ENCODE measurements at places on chromosomes 7 and 10.

DNA sequence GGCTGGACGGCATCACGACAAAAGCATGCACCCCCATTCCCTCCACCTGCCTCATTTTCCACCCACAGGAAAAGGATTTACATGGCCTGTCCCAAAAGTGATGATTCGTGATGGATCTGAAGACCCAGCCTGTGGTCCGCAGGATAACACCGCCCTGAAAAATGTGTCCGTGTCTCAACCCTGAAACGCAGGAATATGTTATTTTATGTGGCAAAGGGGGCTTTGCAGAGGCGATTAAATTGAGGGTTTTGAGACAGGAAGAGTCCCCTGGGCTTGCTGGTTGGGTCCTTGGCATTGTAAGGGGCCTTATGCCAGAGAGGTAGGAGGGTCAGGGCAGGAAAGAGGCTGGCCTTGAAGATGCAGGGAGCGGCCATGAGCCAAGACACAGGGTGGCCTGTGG, 80.2 kb upstream of the PPP2R2D start:
- DNase-seq, result no peak

GRCh38 chr7:75881436-75882095, 2.7 kb downstream of the RHBDD2 start:
- DNase-seq, result no peak

DNA sequence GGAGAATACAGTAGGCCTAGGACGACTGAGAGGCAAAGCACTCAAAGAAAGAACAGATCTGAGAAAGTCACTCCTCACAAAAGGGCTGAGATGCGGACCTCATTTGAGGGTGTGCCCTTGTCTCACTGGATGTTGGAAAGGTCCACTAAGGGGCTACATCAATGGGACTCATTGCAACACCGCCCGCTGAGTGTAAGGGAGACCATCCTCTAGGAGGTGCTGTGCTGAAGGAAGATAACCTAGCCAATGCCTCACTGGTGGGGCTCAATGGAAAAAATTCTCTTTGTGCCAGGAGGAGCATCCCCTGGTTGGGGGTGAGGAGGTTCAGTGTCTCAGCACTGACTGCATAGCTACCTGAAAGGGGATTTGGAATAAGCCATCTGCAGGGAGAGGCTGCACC, 758.7 kb upstream of the CELF2 start:
- DNase-seq, result no peak

- DNase-seq, result no peak
Measured at GRCh38 chr7:137674048-137674447, 172.7 kb downstream of the DGKI start.

- no peak for DNase-seq
Measured at GRCh38 chr10:104232613-104233102, 494 bp upstream of the CFAP43 start.

DNA sequence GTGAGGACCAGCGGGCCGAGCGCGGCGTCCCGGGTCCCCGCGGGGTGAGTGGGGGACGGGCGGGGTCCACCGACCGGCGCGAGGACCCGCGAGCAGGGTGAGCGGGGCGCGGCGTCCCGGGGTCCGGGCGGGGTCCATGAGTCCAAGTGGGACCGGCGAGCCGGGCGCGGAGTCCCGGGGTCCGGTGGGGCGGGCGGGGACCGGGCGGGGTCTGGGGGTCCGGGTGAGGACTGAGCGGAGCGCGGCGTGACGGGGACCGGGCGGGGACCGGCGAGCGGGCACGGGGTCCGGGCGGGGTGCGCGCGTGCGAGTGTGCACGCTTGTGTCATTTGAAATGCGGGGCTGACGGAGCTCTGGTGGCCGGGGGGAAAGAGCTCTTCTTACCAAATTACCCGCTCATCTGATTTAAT, 765 bp downstream of the CELF2 start:
- DNase-seq, result no peak

DNA sequence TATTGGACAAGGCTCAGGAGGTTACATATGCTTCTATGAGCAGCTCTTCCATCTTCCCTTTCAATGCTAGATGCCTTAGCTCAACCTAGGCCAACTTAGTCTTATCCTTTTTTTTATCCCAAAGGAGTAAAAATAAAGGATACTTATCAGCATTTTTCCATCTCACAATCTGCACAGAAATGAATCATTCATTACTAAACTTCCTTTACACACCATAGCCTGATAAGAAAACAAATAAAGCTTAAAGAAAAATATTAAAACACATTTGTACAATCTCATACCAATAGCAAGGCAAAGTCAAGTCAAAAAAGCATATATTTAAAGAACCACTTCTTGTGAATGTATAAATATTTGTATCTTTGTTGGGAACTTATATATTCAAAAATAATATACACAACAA, 407.4 kb downstream of the GRM8 start:
- no peak for DNase-seq

- DNase-seq, result no peak
Measured at GRCh38 chr7:31811650-31812461, 124.8 kb downstream of the PPP1R17 start.

DNA sequence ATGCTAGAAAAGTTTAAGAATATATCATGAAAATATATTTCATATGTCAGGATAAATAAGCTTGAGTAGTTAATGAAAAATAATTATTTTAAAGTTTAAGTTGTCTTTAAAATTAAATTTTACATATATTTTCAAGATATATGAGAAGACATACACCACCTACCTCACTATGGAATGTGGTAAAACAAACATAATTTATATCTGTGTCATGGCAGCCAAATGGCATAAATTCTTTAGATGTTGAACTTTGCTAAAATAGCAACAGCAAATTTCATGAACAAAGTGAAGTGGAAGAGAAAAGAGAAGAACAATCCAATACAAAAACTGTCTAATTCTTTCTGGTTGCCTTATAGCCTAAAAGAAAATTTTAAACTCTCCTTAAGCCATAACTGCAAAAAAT, 39.6 kb upstream of the SLC16A12 start:
- DNase-seq, result no peak

DNA sequence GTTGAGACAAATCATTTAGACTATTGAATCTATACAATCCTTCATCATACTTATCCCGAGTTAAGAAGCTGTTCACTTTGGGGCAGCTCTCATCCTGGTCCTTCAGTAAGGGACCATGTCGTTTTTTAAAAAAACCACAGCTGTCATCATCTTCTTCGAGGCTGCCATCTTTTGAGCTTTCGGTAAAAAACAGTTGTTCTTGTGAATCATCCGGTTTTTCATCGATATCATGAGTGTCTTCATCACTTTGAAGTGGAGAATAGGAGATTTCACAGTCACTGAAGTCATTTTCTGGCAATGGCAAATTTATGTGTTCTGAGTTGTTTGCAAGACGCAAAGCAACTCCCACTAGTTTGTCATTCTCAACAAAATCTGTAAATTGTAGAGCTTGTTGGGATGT, 3.9 kb downstream of the DCLRE1A start:
- DNase-seq, result no peak

- no peak for DNase-seq
Measured at GRCh38 chr10:74997163-74997562, 114.3 kb upstream of the SAMD8 start.

DNA sequence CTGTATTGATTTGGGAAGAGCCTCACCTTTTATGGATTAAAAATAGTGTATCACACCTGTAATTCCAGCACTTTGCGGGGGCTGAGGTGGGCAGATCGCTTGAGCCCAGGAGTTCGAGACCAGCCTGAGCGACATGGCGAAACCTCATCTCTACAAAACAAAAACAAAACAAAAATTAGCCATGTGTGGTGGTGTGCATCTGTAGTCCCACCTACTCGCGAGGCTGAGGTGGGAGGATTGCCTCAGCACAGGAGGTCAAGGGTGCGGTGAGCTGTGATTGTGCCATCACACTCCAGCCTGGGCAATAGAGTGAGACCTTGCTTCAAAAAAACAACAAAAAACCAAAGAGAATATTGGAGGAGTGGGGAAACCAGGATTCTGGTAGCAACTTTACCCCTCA, 79.6 kb downstream of the LRMDA start:
- DNase-seq, result no peak

DNA sequence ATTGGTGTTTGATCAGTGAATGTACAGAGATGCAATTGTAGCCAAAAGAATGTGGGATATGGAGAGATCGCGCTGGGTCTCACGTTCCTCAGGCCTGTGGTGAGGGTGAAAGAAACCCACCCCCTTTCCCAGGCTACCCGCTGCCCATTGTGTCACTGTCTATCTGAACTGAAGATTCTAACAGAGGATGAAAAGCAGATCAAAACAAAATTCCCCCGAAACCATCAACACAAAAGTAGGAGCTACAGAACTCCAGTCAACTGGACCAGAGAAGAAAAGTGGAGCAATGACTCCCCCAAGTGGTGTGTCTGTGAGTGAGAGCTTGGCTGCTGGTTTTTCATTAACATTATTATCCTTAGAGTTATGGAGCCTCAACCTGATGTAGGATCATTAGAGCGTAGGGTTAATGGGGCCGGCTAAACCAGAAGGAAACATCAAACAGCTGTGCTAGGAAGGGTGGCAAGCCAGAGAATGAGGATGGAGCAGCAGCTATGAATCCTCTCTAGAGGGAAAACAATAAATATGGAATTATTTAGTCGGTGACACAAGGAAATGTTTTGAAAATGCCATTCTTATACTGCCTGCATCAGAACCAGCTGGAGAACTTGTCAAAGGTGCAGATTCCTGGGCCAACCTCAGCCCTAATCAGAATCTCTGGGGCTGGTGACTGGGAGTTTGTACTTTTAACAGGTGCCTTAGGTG, 38.3 kb downstream of the AKR1B1 start:
- DNase-seq, result no peak

DNA sequence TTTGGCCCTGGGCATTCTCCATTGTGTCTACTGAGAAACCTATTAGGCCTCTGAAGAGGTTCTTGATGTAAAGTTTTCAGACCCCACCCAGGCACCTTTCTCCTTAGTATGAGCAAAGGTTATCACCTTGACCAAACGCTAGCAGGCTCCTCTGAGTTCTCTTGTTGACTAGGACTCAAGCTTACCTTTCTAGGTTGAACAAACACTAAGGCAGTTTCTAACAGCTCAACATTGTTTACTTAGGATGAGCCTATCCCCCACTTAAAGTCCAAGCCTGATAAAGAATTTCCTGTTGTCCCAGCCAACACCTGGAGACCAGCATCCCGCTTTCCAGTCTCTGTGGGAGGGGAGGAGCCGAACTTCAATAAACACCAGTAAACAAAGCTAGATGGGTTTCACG, 26.3 kb upstream of the ITGB8 start:
- no peak for DNase-seq

GRCh38 chr7:129923709-129924108, 29.1 kb downstream of the UBE2H start:
- DNase-seq, result no peak

DNA sequence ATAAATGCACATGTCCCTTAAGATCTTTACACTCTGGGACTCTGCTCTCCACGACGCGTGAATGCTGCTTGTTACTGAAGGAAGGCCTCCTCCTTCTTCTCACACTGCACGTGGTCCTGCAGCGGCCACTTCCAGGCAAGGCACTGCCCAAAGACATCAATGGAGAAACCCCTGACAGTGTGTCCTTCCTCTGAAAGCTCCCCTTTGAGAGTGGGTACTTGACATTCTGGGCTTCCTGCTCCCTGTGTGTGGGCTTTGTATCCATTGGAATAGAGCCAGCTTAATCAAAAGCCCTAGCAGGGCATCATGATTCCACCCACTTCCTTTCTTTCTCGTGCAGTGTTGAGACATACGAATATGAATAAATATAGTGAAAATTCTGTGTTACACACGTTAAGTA, 69.7 kb upstream of the STK17A start:
- no peak for DNase-seq

DNA sequence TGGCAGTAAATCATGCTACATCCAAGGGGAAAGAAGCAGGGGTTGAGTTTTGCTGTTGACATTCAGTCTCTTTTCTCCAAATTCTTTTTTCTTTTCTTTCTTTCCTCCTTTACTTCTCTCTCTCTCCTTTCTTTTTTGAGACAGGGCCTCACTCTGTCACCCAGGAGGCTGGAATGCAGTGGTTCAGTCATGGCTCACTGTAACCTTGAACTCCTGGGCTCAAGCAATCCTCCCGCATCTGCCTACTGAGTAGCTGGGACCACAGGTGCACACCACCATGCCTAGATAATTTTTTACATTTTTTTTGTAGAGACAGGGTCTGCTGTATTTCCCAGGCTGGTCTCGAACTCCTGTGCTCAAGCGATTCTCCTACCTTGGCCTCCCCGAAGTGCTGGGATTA, 35.2 kb downstream of the SBDS start:
- DNase-seq, result no peak

GRCh38 chr7:134766779-134767519, 12.5 kb upstream of the CALD1 start:
- DNase-seq, result no peak

GRCh38 chr7:32227746-32228145, 157.5 kb upstream of the PDE1C start:
- no peak for DNase-seq

GRCh38 chr7:140810830-140811556, 113.7 kb downstream of the BRAF start:
- DNase-seq, result peak; percentile 24

- no peak for DNase-seq
Measured at GRCh38 chr7:31054608-31055278, 2.6 kb downstream of the ADCYAP1R1 start.

GRCh38 chr7:111678986-111679385, 116.7 kb upstream of the IMMP2L start:
- DNase-seq, result no peak

GRCh38 chr7:133706016-133706415, 421.1 kb upstream of the LRGUK start:
- no peak for DNase-seq

GRCh38 chr7:42590771-42591310, 321.0 kb downstream of the C7orf25 start:
- no peak for DNase-seq

DNA sequence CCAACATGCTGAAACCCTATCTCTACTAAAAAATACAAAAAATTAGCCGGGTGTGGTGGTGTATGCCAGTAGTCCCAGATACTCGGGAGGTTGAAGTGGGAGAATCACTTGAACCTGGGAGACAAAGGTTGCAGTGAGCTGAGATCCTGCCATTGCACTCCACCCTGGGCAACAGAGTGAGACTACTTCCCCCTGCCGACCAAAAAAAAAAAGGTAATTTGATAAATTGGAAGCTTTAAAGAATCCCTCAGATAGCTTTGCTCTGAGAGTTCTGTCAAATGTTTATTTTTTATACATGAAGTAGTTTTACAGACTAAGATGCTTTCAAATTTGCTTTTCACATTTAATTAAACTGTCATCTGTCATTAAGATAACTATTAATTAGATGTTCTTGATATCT, 563.3 kb upstream of the LRRTM3 start:
- no peak for DNase-seq
